ENCODE measurements at places on chromosomes 16 and 17.

DNA sequence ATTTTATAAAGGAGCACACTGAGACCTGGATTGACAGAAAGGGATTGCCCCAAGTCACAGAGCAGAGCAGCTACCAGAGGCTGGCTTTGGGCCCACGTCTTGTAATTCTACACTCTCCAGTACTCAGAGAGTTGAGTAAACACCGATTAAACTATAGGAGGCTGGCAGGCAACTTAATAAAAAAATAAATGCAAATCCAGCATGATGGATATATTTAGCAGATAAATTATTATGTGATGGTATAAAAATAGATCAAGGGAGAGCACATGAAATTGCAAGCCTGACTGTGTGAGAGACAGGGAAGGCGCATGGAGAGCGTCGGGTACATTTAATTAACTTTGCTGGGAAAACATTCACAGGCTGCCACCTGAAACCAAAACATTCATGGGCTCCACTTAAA, 87.7 kb upstream of the CCL2 start:
- no peak for DNase-seq

DNA sequence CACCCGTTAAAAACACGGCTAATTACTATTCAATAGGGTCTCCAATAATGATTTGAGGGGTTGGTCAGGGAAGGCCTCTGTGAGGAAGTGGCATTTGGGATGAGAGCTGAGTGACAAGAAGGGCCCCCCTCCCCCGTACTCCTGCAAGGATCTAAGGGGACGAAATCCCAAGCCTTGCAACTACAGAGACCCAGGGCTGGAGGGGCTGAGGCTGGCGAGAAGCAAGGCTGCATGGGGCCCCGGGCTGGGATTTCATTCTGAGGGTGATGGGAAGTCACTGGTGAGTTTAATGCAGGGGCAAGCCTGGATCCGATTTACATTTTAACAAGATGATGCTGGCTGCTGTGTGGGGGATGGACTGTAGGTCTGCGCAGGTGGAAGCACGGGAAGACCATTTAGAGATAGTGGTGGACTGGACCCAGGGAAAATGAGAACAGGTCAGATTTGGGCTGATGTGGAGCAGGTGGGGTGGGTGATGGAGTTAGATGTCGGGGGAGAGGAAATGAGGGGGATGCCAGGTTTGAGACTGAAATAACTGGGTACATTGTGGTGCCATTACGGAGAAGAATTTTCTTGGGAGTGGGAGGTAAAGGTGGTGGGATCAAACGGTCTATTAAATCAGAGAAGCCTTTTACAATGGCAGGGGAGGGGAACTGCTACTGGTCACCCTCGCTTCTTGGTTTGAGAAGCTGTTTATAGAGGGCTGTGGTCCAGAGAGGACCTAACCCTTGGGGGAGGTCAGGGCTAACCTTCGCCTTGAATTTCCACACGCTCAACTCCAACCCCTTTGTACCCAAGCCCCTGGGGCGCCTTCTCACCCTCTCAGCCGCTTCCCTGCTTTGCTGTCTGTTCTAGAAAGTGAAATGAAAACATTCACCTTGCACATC, 932 bp upstream of the MYBBP1A start:
- DNase-seq = no peak

- DNase-seq = no peak
These were observed 28.3 kb upstream of the ST6GALNAC1 start for GRCh38 chr17:76671912-76672262.

DNA sequence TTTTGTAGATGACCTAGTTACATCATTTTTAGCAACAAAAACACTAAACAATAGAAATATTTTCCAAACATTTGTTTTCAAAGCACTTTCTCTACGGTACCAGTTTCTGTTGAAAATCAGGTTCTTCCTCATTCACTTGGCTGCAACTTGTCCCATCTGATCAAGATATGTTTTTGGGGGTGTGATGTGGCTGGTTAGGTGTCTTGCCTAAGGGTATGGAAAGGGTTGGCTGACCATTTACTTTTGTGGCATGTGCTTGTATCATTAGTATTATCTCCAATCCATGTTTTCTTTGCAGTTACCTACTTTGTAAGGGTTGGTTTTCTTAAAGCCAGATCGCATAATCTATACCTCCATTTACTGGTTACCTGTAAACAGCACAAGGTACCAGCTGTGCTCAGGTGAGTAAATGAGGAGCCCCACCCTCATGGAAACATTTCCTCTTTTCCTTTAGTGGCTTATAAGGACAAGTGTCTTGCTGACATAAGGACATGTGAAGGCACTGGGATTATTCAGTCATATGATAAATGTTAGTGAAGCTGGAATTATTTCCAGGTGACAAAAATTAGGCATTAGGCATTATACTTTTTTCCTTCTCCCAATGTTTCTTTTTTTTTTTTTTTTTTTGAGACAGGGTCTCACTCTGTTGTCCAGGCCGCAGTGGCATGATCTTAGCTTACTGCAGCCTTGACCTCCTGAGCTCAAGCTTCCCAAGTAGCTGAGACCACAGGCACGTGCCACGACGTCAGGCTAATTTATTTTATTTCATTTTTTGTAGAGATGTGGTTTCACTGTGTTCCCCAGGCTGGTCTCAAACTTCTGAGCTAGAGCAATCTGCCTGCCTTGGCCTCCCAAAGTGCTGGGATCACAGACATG, 162.0 kb downstream of the CCDC182 start:
- DNase-seq = no peak

DNA sequence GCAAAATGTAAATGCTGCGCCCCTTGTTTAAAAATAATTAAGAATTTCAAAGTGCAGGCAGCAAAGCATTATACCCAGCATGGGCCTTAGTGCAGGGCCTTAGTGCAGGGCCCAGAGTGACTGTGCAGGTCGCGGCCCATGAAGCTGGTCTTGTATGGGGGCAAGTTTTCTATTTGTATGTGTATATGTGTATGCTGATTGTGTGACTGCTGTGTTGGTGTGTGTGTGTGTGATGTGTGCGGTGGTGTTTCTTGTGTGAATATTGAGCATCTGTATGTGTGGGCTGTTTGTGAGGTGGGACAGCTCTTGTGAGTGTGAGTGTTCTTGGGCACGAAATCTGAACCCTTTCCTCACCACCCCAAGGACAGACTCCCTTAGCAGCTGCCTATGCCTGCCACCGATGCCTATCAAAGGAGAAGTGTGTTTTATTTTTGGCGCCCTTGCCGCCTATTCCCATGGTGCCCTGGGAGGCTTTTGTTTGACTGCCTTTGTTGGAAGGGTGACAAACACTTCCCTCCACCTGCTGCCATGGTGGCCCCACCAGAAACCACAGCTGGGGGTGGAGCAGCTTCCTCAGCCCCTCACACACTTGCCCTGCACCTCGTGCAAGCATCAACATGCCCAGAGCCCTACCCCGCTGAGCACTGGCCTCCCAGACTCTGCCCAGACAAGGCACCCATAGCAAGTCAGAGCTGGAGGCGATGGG, 18.0 kb downstream of the CCR7 start:
- no peak for DNase-seq

GRCh38 chr16:52405441-52405840, 141.5 kb downstream of the TOX3 start:
- no peak for DNase-seq

GRCh38 chr16:75761108-75761507, 34.8 kb upstream of the CPHXL start:
- DNase-seq = no peak

DNA sequence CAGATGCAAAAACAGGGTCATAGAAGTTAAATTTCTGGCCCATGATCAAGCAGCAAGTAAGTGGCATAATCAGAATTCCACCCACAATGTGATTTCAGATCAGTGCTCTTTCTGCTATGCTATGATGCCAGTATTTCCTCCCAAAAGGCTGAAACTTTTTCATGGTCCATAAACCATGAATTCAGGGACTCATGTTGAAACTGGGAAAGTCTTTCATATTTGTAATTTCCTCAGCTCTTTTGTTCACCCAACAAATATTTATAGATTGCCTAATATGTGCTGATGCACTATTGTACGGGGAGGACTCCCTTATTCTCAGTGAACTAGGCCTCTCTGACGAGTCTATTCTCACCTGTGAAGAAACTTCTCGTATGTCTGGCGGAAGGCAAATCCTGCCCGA, 156.3 kb downstream of the MYO1D start:
- no peak for DNase-seq

Data from progenitor cell of endocrine pancreas (in vitro differentiated cells).